Stimulated activated CD4-positive, alpha-beta T cell treated with anti-CD3 and anti-CD28 coated beads, Interleukin-1b, Interleukin-23, amount 100 ng/mL, for 4 hours (primary cell): ENCODE measurements at places on chromosomes 6 and 20.

DNA sequence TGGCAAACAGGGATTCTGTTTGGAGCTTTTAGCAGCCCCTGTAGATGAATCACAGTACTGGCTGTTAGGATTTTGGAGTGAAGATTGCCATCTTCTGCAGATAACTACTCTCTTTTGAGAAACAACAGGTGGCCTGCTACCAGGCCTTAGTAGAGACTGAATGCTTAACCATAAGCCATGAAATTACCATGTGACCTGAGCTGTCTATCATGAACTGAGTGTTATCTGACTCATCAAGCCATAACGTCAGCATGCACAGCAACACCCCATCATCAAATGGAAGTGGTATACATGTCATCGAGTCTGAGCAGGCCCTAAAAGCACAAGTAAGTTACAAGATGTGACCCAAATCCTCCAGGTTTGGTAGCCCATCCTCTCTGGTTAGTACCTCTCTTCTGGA, 132.6 kb downstream of the GPR63 start:
- DNase-seq = no peak

DNA sequence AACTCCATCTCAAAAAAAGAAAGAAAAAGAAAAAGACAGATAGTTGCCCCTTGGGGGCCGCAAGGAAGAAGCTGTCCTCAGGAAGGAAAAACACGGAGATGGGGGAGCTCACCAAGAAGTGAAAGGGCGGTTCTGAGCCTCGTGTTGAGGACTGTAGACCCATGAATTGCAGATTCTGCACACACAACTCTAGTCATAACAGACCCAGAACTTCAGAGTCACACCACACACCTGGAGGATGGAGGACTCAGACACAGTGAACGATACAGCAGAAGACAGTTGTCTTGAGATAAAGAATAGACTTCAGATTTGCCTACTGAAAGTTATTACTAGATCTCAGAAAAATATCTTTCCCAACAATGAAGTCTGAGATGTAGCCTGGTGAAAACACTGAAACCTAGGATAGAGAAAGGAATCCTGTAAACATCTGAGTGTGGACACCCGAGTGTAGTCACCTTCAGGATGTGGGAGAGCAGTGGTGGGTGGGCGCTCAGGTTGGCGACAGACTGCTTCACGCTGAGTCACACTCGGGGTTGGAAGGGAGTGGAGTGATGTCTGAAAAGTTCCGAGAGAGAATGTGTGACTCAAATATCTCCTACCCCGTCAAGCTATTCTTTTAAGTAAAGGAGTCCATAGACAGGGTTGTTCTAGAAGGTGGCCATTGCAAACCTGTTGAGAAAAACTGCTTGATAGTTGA, 88.1 kb downstream of the MAP3K4 start:
- DNase-seq = peak; percentile 45

DNA sequence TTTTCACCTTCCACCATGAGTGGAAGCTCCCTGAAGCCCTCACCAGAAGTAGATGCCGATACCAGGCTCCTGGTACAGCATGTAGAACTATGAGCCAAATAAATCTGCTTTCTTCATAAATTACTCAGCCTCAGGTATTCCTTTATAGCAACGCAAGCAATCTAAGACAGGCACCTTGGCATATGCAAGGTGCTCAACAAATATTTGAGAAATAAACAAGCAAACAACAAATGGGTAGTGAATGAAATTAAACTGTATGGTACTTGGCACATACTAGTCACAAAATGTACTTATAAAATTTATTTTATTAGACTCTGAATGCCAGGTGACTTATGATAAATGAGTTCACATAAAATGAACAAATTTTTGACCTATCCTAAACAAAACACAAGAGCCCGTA, 220.3 kb downstream of the MAFB start:
- no peak for DNase-seq

DNA sequence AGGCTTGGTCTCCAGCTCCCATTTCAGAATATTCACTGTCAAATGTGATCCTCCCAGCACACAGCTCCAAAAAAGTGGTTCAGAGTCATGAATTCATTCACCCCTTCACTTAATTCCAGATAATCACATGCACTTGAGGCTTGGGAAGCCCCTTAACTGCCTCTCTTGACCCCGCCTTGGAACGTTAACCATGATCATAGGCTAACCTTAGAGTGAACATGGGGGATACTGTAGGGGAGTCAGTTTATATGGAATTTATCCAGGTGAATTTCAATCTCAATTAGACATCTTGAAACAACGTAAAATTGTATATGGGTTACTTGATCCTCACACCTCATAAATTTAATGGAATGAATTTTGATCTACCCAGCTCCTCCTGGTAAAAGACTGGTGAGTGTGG, 346.8 kb upstream of the ARID1B start:
- DNase-seq = no peak

DNA sequence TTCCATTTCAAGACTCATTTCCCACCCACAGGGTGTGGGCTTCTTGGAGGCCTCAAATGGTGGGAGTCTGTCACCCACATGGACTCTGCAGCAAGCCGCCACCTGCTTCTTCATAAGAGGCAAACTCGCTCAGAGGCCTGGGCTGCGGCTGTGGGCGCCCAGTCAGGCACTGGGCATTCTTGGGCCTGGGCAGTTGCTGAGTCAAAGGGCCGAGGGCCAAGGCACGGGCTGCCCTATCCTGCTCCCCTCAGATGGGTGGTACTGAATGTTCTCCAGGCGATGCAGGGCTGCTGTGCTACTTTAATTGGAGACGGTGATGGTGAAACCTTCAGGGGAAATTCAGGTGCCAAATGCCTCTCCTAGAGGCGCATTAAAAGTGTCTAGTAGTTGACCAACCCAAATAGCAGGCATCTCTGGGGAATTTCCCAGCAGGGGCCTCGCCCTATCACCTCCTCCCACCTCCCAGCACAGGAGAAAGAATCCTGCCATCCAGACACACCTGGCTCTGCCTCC, 57.9 kb downstream of the MAFB start:
- no peak for DNase-seq

GRCh38 chr20:10719740-10720385, 46.1 kb upstream of the JAG1 start:
- DNase-seq = no peak

- no peak for DNase-seq
Measured at GRCh38 chr6:1015825-1016224, 296.1 kb upstream of the FOXQ1 start.

DNA sequence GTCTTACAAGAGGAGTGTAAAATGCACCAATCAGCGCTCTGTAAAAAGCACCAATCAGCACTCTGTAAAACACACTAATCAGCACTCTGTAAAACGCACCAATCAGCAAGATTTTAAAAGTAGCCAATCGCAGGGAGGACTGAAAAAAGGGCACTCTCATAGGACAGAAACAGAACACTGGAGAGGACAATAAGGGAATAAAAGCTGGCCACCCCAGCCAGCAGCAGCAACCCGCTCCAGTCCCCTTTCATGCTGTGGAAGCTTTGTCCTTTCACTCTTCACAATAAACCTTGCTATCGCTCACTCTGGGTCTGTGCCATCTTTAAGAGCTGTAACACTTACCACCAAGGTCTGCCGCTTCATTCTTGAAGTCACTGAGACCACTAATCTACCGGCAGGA, 1.7 kb upstream of the AIG1 start:
- no peak for DNase-seq

- no peak for DNase-seq
Measured at GRCh38 chr6:106518748-106519147, 110.5 kb downstream of the RTN4IP1 start.

DNA sequence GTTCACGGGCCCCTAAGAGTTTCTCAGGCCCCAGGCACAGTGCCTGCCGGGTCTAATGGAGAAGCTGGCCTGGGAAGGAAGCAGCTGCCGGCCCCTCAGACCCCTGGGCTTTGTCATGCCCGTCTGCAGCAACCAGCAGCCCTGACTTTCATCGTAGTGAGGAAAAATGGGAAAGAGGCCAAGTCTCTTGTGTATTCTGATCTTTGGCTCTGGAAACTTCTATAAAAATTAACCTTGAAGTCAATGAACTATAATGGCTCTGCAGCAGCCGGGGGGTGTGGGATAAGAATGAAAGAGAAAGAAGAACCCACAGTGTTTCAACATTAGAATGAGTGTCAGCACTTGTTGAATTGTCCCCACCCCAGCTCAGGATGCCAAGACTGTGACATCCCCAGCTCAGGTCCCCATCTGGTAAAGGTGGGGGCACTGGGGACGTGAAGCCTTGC, 12.9 kb downstream of the TGM2 start:
- DNase-seq = no peak

DNA sequence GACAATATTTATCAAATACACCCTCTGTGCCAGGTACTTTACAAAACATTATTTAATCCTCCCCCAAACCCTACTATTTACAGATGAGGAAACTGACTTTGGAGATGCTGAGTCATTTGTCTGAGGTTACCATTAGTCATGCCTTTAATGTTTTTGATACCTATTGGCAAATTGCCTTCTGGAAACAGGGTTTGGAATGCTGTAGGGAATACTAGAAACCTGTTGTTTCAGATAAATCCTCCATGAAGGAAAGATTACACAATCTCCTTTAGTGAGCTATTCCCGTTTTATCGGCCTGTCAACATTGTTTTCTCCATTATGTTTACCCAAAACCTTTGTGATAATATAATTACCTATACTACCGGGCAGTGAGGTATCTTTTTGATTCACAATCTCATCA, 93.6 kb upstream of the ADGRF1 start:
- no peak for DNase-seq

GRCh38 chr20:47686545-47686944, 98.7 kb downstream of the SULF2 start:
- DNase-seq = no peak

- DNase-seq = no peak
Measured at GRCh38 chr6:41200901-41201763, at the start of gene TREML2. TREML2 (minus strand) TSS chr6:41201149; CDS start chr6:41201008, 141 bp downstream.

DNA sequence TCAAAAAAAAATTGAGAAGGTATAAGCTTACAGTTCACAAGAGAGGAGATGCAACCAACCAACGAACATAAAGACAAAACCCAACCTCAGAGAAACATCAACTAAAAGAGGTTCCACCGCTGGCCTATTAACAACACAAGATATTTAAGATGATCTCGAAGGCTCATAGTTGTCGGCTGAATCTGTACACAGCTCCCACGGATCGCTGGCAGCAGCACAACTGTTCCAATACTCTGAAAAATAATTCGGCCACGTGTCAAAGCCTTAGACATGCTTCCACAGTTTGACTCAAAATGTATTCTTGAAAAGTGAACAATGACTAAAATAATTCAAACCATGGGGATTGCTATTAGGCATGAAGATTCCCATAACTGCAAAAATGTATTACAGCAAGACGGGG, 13.7 kb downstream of the EXOC2 start:
- DNase-seq = no peak

- no peak for DNase-seq
Measured at GRCh38 chr6:105795913-105796517, 290.1 kb upstream of the PRDM1 start.

DNA sequence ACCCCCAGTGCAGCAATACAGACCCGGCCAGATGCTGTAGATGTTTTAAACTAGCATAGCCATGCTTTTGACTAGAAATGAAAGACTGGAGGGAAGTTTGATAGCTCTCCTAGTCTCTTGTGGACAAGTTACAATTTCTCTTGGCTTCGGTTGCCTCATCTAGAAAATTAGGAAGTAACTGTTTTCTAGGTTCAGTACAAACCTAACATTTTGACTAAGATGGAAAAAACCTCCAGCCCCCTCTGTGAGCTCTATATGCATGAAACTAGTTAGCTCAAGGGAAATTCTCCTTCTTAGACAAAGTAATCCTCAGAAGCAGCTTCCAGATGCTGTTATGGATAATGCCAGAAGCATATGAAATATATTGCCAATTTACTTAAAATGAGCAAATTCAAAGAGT, 86.6 kb downstream of the RNF144B start:
- DNase-seq = no peak

DNA sequence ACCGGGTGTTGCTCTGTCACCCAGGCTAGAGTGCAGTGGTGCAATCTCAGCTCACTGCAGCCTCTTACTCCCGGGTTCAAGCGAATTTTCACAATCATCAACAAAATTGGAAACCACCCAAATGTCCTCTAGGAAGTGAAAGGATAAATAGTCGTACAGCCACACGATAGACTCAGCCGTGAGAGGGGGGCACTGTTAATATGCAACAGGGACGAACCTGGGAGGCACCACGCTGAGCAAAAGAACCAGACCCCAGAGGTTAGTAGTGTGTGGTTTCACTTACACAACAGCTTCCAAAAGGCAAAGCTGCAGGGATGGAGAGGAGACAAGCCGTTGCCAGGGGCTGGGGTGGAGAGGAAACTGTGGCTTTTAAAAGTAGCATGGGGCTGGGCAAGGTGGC, 30.1 kb upstream of the NTSR1 start:
- DNase-seq = no peak

DNA sequence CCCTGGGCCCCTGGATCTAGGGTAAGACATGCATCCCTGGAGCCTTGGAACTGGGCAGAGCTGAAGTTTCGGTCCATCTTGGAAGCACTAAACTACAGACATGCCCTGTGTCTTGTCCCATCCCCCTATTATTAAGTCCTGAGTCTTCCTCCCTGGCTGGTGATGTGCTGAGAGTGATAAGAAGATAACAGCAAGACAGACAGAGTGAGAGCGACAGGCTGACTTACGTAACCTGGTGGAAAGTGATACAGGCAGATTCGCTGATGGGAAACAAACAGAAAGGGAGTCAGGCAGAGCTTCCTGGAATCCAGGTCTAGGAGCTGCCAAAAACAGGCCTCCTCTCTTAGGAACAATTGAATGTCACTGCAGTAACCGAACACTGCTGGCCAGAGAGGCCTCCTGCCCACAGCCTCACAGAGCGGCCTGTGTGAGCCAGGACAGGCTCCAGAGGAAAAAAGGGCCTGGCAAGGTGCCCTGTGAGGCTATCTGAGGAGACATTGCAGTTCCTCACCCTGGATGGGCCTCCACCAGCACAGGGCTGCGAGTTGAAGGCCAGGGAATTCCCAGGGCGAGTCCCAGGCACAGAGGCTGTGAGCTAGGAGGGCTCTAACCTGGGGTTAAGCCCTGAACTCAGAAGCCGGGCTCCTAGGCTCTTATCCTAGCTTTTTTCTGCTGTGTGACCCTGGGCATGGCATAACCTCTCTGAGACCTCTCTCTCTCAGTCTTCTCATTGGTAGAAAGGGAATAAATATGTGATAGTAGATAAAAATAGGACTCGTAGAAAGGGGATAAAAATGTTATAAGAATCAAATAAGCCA, 34.2 kb upstream of the B4GALT5 start:
- no peak for DNase-seq

- no peak for DNase-seq
Measured at GRCh38 chr20:57705127-57705899, 4.5 kb downstream of the PMEPA1 start.

- no peak for DNase-seq
Measured at GRCh38 chr6:165820407-165820806, 157.4 kb upstream of the PDE10A start.

GRCh38 chr20:2162823-2163166, 61.2 kb downstream of the STK35 start:
- no peak for DNase-seq

- DNase-seq = no peak
Measured at GRCh38 chr6:27861276-27861840, 50.8 kb downstream of the OR2B2 start.

DNA sequence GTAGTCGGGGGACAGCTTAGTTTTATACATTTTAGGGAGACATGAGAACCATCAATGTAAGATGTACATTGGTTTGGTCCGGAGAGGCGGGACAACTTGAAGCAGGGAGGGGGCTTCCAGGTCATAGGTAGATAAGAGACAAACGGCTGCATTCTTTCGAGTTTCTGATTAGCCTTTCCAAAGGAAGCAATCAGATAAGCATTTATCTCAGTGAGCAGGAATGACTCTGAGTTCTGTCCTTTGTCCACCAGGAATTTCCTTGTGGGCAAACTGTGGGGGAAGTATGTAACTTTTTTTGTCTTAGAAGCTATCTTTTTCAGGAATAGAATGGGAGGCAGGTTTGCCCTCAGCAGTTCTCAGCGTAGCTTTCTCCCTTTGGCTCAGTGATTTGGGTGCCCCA, 1.4 kb downstream of the YTHDF1 start:
- no peak for DNase-seq
